ENCODE measurements at places on chromosomes 16 and 17.

- no peak for DNase-seq
Observed at GRCh38 chr17:74654742-74655141, 31.2 kb upstream of the CD300E start.

DNA sequence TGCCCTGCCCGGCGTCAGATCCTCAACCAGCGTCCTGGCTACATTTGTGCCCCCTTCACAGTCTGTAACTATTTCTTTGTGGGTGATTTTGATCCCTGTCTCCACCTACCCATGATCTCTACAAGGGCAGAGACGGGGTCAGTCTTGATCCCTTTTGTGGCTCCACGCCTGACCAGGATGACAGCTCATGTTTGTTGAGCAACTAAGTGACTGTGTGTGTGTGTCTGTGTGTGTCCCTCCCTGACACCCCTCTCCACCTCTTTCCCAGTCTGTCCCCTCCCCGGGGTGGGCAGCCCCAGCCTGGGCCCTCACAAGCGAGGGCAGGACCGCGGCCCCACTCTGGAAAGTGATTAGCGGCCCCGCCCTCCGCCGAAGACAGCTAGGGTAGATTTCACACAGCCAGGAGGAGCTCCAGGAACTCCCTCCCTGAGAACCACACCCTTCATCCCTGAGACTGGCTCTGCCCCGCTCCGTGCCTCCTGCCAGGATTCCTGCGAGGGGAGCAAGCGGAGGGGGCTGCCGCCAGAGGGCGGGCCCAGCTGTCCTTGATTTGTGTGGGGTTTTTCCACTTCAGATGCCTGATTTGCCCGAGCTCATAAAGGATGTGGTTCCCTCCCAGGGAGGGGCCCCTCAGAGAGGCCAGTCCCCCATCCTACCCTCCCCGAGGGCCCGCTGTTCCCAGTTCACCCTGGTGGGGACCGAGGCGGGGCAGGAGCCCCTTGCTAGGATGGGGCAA lies 5.3 kb upstream of the HS3ST6 start:
- DNase-seq = no peak

DNA sequence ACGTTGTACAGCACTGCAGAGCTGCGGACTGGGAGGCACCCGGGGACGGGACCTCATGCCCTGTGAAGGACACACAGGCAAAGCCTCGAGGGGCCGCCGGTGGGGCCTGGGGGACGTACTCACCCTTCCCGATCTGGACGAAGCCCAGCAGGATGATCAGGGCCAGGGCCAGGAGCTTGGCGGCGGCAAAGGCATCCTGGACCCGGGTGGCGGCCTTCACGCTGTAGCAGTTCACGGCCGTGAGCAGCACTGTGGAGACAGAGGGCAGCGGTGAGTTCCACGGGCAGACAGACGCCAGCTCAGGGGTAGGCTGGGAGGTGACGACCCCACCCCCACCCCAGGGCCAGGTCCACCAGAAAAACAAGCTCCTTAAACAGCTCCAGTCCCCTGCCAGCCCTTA lies 17.7 kb downstream of the SLC7A5 start:
- DNase-seq = no peak

DNA sequence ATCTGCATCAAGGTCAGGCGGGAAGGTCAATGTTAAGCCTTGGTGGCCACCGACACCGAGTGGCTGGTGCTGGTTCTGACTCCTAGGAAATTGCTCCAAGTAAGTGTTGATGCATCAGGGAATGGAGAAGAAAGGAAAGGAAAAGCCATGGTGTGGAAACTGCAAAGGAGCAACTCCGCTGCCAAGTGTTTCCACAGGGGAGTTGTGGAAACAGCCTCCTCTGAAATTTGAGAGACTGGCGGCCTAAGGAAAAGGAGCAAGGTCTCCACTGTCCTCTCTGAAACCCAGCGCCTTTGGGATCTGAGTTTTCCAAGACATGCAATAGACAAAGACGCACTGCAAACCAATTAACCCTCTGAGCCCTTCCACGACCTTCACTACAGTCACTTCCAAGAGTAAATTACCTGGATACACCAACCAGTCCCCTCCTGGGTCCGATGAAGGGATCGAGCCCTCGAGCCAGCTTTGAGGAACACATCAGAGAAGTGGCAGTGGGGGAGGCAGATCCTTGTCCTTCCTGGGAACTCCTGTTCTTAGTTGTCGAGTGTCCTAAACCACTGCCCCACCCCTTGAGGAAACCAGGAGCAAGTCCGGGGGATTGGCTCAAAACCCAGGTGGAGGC lies 51.1 kb downstream of the SRL start:
- DNase-seq = no peak

GRCh38 chr17:3507869-3508268 lies 32.1 kb downstream of the ASPA start:
- DNase-seq = no peak

- no peak for DNase-seq
Observed at GRCh38 chr16:2178321-2179106, 17.9 kb downstream of the CASKIN1 start.

DNA sequence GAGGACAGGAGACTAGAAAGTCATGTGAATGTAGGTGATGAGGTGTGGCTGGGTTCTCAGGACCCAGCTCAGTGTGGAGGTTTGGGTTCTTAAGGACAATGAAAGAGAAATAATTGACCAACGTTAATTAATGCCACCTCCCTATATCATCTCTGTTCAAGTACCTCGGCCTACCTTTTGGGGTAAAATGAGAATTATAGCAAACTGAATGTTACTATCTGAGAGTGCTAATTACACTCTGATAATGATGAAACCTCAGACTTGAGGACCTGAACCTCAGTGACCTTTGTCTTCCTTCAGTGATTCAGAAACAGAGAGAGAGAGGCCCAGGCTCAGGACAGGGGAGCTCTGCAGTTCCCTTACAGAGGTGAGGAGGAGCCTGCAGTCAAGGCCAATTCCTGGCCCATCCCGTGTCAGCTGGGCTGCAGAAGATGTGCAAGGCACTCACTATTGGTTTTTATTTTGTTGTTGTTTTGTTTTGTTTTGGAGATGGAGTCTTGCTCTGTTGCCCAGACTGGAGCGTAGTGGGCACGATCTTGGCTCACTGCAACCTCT lies 57.3 kb downstream of the SALL1 start:
- no peak for DNase-seq

DNA sequence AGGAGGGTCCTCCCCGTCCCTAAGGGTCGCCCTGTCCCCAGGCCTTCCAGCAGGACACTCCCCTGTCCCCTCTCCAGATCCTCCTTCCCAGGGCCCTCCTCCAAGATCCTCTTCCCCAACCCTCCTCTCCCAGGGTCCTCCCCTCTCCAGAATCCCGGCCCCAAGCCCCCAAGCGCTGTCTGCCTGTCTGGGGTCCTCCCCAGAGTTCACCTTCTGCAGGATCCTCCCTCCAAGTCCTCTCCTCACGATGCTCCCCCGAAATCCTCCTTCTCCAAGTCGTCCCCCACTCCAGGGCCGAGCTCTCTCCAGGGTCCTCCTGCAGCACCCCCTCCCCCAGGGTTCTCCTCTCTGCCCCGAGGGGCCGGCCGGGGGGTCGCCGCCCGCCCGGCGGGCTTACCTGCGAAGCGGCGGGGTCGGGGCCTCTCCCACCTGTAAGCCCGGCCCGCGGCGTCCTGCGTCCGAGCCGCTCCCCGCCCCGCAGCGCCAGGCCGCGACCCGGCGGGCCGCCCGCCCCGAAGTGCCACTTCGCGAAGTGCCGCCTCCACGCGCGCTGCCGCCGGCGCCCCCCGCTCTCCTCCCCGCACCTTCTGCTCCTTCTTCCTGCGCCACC lies 678 bp upstream of the BAIAP2 start:
- no peak for DNase-seq

GRCh38 chr17:74243013-74243755 lies 29.8 kb downstream of the TTYH2 start:
- DNase-seq = no peak

DNA sequence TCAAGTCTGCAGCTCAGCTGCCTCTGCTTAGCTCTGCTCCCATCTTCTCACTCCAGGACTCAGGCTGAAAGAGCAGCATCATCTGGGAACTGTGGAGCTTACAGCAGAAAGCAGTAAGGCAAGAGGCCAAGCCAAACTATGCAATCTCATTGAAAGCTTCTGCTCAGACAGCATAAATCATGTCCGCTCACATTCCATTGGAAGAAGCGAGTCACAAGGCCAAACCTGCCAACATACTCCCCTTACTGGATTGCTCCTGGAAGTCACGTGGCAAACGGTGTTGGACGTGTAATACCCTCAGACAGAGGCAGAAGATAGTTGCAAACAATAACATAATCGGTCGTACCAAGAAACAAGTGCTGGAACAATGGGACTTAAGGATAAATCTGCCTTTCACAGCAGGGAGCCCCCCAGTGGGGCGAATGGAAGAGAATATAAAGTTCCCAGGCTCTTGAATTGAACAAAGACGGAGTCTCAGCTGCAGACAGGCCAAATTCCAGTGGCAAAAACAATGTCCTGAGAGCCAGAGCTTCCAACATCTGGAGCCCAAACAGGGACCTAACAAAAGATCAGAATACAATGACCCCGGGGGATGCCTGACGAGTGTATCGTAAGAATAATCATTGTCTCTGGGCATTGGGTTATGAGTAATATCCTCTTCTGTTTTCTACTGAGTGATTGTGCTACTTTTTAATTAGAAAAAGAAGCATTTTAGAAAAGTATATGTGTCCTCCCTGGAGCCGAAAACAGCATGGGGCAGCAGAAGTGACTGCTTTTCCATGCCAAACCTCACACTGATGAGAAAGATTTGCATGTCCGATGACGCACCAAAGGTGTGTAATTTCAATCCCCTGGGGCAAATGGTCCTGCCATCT lies 68.4 kb downstream of the CMC2 start:
- no peak for DNase-seq

GRCh38 chr17:76500747-76501017 lies 541 bp downstream of the RHBDF2 start:
- no peak for DNase-seq

DNA sequence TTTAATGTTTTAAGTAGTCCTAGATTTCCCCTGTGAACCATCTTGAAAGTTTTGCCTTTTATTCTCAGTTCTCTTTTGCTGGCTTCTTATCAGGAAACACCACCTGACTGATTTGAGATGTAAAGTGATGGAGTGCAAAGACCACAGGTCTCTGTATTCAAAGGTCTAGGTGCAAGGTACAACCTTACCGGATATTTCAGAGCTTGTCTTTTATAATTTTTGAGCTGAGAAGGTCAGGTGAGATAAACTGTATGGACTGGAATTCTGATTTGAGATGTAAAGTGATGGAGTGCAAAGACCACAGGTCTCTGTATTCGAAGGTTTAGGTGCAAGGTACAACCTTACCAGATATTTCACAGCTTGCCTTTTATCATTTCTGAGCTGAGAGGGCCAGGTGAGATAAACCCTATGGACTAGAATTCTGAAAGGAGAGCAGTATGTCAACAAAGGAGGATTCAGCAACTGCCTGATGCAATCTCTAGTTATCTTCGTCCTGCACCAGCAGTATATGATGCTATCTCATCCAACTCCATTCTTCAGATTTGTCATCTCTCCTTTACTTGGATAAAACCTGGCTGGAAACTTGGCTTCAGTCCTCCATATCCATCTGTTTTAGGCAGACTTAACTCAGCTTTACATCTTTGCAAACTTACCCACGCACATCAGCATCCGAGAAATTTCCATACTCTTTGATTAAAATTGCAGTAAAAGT lies 64.3 kb downstream of the CENPV start:
- no peak for DNase-seq

- peak; percentile 78 for DNase-seq
Observed at GRCh38 chr17:8153957-8154607, 1.9 kb upstream of the PER1 start.

- DNase-seq = no peak
Observed at GRCh38 chr16:70644763-70645597, 1.4 kb upstream of the IL34 start.

DNA sequence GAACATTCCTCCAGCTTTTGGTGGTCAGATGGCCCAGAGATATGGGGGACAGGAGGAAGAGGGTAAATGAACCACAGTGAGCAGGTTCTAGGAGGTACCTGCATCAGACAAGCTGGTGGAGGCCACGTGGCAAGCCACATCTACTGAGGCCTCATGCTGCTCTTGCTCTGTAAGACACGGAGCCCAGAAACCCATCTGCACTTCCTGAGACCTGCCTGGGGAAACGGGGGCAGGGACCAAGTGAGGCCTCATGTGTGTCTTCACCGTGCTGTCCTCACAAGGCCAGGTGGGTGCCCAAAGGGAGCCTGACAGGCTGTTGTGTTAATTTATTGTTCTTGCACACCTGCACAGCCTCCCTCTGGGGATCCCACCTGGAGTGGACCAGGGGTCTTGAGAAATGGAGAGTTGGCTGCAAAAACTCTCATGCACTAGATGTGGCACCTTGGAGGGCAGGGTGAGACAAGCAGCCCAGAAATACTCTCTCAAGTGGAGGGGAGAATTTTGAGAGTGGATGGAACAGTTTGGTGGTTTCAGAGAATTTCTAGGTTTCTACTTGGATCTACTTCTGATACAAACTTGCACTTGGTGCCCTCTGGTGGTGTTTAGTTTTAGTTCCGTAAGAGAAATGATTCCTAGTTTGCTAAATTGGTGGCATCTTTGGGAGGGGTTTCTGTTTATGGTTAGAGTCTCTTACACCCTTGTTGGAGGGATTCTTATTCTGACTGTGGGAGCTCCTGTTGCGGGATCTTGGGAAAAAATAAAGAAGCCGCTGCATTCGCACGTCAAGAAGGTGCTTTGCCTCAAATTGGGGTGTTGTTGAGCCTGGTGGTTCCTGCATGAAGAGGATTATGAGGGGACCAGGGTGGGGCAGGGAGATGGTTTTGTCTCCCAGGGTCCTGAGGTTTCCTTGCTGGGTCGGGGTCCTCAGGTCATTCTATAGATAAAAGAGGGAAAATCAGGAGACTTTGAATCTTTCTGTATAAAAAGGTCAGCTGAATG lies 47.5 kb downstream of the SLC6A2 start:
- no peak for DNase-seq

DNA sequence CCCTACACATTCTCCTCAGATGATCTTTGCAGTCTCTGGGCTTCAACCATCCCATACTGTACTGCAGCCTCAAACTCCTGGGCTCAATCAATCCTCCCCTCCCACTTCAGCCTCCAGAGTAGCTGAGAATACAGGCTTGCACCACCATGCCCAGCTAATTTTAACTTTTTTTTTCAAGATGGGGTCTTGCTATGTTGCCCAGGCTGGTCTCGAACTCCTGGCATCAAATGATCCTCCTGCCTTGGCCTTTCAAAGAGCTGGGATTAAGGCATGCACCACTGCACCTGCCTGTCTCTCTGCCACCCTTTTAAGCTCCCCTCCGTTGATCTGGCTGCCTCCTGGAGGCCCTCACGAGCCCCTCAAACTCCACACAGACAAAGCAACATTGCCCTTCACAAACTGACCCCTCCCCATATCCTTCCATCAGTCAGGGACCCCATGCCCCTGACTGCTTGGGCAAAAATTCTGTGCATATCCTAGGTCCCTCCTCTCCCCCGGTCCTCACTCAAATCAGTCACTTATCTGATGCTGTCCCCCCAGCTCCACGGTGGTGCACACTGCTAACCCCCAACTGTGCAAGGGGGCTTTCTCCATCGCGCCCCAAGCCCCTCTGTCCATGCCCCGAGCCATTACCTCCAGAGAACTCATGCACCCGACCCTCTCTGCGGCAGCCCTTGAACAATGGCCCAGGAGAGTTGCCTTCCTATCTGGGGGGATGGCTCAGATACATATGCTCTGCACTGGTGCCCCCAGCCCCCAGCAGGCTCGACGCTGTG lies 252.9 kb downstream of the KATNIP start:
- DNase-seq = no peak

GRCh38 chr16:73205153-73205886 lies 157.4 kb upstream of the ZFHX3 start:
- no peak for DNase-seq

- DNase-seq = no peak
Observed at GRCh38 chr17:49659661-49660382, 18.1 kb downstream of the SPOP start.

GRCh38 chr16:24896439-24896838 lies 50.7 kb downstream of the SLC5A11 start:
- DNase-seq = no peak

GRCh38 chr16:79018650-79019429 lies 581.7 kb downstream of the MAF start:
- no peak for DNase-seq

All from activated T-helper 1 cell treated with anti-CD3 and anti-CD28 coated beads, Interleukin-2, amount 50 U/mL, for 16 hours (primary cell).